Choroid plexus epithelial cell (primary cell): ENCODE measurements at places on chromosomes 16 and 17.
A peak's percentile ranks its signal among the peaks of the same experiment; 100 is the strongest.

DNA sequence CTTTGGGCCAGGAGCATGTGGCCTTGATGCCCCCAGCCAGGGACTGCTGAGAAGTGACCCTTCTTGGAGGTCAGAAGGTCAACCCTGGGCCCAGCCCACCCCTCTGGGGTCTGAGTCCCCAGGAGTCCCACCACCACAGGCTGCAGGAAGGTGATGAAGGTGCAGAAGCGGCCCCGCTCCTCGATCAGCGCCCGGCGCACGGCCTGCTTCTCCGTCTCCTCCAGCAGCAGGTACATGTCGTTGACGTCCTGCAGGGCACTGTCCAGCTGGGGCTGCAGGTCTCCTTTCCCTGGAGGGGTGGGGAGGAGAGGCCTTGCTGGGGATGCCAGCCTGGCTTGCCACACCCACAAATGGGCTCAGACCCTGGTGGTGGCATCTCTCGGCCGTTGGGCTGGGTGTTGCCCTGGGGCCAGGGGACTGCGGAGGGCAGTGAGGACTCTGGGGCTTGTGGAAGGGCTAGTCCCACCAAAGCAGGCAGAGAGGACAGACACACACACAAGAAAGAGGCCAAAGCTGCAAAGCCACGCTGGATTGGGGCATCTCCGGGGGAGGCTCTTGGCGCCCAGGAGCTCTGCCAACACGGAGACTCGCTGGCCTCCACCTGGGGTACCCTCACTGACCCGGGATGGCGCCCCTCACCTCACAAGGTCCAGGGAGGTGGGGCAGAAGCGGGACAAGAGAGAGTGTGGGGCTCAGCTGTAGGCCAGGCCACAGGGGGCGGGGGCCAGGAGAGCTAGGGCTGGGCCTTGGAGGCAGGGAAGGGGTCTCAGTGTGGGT, 7.5 kb downstream of the MTSS2 start:
- DNase-seq: no peak

GRCh38 chr17:74290340-74290739, 16.3 kb downstream of the DNAI2 start:
- DNase-seq: no peak

GRCh38 chr16:11004973-11005610, 60.7 kb downstream of the CLEC16A start:
- DNase-seq: peak; percentile 37

GRCh38 chr17:20116683-20117309, 107.6 kb downstream of the SPECC1 start:
- DNase-seq: peak; percentile 66

DNA sequence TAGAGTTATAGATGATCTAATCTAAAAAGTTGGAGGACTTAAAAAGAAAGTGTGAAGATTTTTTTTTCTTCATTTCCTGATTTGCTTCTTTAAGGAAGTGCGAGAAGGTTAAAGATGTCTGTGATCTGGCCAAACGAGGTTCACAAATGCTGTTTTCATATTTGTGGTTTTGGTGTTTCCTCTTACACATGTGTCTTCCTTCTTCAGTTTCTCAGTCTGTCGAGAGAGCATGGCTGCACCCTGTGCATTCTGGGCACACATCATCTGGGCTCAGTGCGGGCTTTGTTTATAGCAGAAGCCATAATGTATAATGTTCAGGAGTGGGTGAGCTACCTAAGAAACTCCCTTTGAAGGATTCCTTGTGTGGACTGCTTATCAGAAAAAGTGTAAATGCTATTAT, 260.4 kb upstream of the TBX2 start:
- peak; percentile 88 for DNase-seq

- DNase-seq: peak; percentile 39
Observed at GRCh38 chr16:50037662-50038220, 12.7 kb downstream of the CNEP1R1 start.

DNA sequence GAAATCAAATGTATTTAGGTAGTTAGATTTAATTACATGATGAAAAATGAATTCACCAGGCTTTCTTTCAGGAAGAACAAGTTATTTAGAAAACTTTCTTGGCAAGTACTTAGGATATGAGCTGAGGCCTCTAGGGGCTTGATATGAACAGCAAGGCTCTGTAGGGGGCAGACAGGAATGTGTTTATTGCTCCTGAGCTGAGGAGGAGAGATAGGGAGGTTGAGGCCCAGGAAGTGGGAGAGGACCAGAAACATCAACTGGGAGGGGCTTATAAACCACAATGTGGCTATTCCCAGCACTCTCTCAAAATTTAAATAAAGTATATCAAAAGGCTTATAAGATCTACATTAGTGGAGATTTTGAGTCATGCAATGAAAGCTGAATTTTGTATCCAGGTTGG, 154.0 kb upstream of the MAF start:
- peak; percentile 75 for DNase-seq

- DNase-seq: peak; percentile 88
Observed at GRCh38 chr16:85114909-85115567, 2.8 kb upstream of the CIBAR2 start.

DNA sequence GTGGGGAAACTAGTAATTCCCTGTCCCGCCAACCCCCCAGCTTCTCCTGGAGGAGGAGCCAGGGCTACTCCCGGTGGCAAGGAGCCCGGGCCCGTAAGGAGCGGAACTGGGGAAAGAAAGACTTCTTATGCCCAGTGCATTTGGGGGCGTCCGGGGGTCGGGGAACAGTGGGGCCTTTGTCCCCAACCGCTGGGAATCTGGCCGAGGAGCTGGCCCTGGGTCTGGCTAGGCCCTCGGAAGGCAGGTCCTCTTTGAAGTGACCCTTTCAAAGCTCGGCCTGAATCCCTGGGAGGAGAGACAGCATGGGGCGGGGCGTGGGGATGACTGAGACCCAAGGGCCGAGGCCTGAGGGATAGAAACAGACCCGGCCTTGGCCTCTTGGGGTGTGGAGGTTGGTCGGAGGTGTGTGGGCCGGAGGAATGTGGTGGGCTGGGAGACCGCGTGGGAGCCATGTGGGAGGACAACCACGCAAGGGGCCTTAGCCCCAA, 6.0 kb downstream of the ARHGAP23 start:
- no peak for DNase-seq

DNA sequence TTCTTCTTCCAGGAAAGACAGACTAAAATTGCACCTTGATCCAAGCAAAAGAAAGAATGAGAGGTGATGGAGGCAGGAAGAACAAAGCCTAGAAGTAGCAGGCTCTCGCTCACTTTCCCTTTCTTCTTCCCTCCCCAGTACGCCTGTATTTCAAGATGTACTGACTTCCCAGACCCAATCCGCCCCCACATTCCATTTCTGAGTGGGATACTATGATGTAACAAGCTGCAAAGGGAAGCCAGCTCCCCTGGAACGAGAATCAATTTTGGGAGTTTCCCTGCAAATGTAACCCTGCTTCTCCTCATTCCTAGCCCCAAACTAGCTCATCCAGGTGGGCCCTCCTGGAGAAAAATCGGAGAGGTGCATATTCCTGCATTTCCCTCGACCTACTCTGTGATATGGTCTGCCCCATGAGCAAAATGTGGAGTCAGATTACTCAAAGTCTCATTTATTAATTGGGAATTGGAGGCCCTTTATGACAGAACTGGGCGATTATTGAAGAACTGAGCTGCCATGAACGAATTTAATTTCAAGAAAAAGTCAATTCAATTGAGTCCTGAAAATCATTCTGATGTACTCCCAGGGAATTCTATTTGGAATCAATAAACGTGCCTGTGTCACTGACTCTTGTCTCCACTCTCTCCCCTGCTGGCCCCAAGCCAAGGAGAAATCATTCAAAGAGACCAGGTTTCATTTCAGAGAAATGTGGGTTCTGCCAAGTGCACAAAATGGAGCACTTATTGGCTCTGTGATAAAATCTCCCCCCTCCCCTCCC, 398.9 kb downstream of the SHISA9 start:
- DNase-seq: no peak

GRCh38 chr16:68246666-68247065, 1.5 kb downstream of the PLA2G15 start:
- no peak for DNase-seq
